SW 1271 (cell line): ENCODE measurements at places on chromosomes 5 and 9.

GRCh38 chr5:163293836-163294235 is 143.6 kb upstream of the CCNG1 start:
- no peak for DNase-seq

GRCh38 chr5:164298165-164298564 is 792.7 kb downstream of the MAT2B start:
- no peak for DNase-seq

DNA sequence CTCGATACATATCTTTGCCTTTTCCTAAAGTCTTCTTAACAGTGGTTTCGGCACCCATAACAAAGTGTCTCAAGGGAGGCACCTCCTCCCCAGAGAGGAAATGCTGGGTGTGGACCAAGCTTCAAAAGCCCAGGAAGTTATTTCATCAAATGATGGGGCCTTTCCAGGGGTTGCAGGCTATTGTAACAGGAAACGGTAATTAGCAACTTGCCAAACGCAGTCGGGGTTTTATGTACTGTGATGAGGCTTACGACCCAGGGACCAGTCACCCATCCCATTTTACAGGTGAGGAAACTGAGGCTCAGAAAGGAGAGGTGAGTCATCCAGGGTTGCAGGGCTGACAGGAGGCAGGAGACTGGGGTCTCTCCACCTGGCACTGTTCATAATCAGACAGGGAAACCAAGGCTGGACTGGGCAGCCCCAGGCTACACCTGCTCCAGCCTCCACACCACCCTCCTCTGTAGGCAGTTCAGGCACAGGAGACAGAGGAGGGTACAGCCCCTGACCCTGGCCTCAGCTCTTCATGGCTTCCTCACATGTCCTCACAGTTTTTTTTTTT is 30.0 kb upstream of the SUSD3 start:
- no peak for DNase-seq

GRCh38 chr5:167587772-167588437 is 703.5 kb upstream of the WWC1 start:
- DNase-seq, result peak; percentile 28

DNA sequence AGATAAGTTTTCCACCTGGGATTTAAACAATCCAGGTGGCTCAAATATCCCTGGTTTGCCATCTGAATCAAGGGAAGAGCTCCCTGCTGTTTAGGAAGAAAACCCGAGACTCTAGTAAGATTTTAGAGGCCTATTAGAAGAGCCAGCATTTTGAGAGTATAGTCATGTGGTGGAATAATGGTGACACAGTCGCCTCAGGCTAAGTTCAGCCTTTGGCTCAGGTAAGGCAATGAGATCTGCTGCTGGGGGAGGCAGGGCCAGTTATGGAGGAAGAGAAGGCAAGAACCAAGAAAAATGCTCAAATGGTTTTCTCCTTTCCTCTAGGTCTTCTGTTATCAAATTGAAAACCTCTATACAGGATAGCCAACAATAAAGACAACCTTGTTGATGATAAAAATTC is 16.2 kb downstream of the RAD1 start:
- DNase-seq, result no peak

- no peak for DNase-seq
Observed at GRCh38 chr5:67233075-67233474, 36.5 kb upstream of the CD180 start.

DNA sequence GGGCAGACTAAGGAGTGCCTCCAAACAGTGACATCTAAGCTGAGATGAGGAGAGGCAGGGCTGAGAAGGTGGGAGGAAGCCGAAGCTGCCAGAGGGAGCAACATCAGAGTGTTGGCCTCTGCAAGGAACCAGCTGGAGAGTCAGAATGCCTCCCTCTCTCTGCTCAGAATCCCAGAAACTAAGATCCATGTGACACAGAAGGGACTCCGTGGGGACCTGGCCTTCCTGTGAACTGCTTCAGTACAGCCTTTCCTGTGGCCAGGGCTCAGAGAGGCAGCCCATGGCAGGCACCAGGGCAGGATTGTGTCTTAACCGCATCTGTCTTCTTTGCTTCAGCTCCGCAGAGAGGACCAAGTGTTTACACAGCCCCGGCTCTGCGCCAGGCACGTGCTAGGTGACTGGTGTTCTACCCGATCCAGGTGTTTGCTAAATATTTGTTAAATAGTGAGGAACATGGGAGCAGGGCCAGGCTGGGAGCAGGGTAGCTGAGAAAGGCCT is 33.5 kb downstream of the KCNMB1 start:
- DNase-seq, result no peak

GRCh38 chr5:54860321-54860720 is 125.1 kb downstream of the ESM1 start:
- no peak for DNase-seq

- no peak for DNase-seq
Observed at GRCh38 chr5:4868140-4868735, 271.9 kb upstream of the ADAMTS16 start.

DNA sequence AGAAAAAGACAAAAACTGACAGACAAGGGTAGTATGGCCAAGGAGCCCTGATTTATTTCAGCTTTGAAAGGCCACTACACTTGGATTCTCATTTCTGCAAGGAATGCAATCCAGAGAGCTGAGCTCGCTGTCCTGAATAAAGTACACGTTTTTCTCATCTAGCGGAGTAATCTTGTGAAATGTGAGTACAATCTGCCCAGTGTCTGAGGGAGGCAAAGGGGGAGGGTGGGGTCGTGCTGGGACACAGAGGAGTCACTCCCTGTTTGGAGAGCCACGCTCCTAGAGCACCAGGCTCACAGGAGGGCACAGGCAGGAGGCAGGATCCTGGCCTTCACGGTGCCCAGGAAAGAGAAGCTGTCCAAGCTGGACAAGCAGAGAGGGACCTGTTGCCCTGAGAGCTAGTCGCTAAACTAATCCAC is 51.0 kb upstream of the IFNK start:
- DNase-seq, result no peak

DNA sequence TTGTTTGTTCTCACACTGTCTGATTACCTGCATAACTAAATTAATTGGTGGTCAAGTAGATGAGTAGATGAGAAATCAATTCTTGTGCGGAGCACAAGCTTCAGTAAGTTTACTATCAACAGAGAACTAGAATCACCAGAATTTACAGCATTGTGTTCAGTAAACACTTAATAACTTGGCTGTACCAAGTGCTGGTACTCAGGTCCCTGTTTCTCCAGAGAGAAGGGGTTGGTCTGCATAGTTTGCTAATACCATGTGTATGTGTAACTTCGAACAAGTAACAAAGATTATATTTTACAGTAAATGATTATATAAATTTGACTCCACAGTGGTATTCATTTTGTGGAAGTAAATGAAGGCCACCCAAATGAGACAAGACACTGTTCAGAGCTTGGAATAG is 146.3 kb downstream of the PCSK5 start:
- DNase-seq, result no peak

- no peak for DNase-seq
Observed at GRCh38 chr9:109473329-109473728, 24.8 kb downstream of the PTPN3 start.

DNA sequence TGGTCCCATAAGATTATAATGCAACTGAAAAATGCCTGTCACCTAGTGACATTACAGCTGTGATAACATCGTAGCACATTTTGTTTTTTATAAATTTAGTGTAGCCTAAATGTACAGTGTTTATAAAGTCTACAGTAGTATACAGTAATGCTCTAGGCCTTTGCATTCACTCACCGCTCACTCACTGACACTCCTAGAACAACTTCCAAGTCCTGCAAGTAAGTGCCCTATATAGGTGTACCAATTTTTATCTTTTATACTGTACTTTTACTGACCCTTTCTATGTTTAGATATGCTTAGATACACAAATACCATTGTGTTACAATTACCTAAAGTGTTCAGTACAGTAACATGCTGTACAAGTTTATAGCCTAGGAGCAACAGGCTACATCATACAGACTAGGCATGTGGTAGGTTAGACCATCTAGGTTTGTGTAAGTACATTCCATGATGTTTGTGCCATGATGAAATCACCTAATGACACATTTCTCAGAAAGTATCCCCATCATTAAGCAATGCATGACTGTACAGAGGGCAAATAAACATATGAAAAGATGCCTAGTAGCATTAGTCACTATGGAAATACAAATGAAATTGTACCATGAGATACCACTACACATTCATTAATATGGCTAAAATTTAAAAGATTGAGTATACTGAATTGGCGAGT is 127.6 kb downstream of the TRPM6 start:
- no peak for DNase-seq

DNA sequence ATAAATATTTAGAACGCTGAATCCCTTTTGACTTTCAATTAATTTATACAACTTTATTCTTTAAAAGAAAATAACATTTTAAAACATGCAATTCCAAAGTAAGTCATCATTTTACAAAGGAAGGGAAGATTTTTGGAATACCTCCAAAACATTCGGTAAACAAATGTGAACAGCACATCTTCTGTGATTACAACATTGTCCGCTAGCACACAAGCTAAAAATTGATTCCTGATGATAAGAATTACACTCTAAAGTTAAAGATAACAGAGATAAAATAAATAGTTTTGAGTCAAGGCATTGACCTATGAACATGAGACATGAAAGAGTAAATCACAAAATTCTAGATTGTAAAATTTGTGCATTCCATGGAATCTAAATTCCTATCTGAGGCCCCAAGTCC is 56.2 kb upstream of the TRAF1 start:
- no peak for DNase-seq

DNA sequence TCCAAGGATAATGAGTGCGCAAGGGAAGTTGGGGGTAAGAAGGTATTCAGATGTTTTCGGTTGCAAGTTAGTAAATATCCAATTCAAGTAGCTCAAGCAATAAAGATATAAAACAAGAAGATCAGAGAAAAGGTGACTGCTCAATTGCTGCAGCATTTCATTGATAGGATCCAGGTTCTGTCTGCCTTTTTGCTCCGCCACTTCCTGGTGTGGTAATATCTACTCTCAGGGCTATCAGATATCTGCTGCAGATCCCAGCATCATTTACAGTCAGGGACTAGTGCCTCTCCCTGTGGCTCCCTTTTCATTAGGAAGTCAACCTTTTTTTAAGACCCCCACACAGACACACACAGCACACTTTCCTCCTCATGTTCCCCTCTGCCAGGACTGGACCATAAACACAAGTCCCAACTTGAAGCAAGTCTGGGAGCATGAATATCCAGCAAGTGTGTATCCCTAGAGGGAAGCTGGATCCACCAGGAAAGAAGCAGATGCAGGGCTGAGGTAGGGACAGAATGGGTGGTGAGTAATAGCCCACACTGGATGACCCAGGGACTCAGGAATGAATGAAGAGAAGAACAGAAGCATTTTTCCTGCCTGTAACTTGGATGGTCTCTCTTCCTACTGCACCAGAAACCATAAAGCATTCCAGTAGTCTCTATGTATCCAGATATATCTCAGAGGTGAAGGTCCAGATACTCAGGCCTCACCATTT is 53.7 kb downstream of the ZNF622 start:
- DNase-seq, result no peak

GRCh38 chr5:86968301-86968753 is 299.4 kb upstream of the RASA1 start:
- DNase-seq, result no peak

GRCh38 chr9:120735415-120736126 is 21.3 kb upstream of the MEGF9 start:
- no peak for DNase-seq

DNA sequence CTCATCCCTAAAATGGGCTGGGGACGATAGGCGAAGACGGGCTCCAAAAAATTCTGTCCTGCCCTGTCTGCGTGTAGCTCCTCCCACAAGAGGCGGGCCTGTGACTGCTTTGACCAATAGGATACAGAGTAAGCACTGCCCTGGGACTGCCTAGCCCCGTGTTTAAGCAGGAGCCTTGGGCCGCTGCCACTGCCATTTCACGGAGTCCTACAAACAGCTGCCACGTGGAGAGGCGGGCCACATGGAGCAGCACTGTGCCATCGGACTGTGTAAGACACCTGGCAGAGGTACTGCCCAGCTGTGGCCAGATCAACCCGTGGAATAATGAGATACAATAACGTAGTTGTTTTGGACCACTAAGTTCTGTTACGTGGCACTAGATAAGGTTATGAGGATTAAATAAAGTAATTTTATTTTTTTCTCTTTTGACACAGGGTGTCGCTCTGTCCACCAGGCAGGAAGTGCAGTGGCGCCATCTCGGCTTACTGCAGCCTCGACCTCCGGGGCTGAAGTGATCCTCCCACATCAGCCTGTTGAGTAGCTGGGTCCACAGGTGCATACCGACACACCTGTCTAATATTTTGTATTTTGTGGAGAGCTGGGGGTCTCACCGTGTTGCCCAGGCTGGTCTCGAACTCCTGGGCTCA is 87.2 kb downstream of the LMNB1 start:
- DNase-seq, result no peak

GRCh38 chr5:100827481-100827889 is 75.6 kb downstream of the ST8SIA4 start:
- DNase-seq, result peak; percentile 72

DNA sequence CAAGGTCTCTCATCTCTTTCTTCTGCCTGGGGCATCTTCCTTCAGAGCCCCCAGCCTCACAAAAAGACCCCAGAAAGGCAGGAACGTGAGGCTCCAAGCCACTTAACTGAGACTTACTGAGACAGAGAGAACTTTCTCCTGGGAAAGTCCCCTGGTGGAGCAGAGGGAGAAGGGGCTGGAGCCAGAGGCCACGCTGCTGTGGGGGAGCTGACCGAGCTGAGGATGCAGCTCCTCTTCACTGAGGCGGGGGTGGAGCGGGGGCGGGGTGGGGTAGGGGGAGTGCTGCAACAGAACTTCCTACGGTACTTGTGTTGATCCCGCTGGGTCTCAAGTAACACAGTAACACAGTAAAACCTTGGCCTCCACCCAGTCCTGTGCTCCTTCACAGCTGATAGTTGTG is 204.0 kb downstream of the FSTL4 start:
- DNase-seq, result no peak

DNA sequence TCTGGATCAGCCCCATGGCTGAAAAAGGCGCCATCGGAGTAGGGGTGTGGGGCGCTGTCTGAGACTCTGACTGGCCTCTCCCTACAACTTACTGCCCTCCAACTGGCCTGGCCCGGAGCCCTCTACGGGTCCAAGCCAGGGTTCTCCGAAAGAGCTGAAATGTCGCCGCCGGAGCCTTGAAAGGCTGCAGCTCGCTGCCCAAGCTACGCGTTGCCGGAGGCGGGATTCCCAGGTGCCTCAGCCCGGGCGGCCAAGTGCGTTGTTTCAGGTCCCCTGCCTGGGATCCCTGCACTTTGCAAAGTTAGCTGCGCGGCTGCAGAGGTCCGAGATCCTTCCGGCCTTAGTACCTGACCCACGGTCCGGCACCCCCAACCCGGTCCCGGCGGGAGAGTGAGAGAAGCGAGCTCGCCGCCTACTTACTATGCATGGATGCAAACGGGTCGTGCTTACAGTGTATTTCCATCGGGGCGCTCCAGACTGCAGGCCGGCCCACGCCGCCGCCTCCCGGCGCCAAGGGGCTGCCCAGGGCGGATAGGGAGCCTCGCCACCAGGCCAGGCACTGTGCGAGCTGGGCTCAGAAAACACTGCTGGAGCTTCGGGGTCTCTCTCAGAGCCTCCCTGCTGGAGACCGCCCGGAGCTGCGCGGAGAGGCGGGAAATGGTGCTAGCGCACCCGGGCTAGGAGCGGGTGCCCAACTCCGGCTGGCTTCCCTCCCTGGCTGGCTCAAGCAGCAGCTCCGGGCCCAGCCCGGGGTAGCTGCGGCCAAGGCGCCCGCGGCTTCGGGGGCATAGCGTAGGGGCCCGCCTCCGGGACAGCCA is 7.7 kb downstream of the PAX5 start:
- DNase-seq, result no peak

- DNase-seq, result no peak
Observed at GRCh38 chr9:21672761-21673160, 129.7 kb upstream of the MTAP start.

- no peak for DNase-seq
Observed at GRCh38 chr5:83256091-83256780, 178.9 kb downstream of the XRCC4 start.

GRCh38 chr9:37421914-37422288 is 595 bp upstream of the GRHPR start:
- no peak for DNase-seq

GRCh38 chr5:107388141-107388861 is 282.4 kb downstream of the EFNA5 start:
- peak; percentile 90 for DNase-seq
